ENCODE measurements at places on chromosomes 12 and 14.

- no peak for DNase-seq
Measured at GRCh38 chr12:79508622-79509021, 182.1 kb downstream of the PAWR start.

DNA sequence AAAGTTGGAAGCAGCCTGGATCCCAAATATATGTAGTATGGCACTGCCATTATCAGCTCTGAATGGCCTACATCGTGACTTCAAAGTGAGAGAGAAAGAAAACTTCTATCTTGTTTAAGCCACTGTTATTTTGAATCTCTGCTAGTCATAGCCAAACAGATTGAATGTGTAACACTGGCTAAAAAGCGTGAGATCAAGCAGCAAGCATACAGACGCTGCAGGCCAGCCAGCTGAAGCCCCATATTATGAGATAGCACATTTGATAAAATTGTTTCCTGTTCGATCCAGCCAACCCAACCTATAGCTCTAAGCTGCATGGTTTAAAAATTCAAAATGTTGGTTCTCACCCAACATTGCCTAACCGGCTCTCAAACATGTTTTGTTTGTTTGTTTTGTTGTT, 95.0 kb downstream of the DUSP6 start:
- DNase-seq: no peak

GRCh38 chr12:11712491-11712890, 63.0 kb downstream of the ETV6 start:
- DNase-seq: no peak

DNA sequence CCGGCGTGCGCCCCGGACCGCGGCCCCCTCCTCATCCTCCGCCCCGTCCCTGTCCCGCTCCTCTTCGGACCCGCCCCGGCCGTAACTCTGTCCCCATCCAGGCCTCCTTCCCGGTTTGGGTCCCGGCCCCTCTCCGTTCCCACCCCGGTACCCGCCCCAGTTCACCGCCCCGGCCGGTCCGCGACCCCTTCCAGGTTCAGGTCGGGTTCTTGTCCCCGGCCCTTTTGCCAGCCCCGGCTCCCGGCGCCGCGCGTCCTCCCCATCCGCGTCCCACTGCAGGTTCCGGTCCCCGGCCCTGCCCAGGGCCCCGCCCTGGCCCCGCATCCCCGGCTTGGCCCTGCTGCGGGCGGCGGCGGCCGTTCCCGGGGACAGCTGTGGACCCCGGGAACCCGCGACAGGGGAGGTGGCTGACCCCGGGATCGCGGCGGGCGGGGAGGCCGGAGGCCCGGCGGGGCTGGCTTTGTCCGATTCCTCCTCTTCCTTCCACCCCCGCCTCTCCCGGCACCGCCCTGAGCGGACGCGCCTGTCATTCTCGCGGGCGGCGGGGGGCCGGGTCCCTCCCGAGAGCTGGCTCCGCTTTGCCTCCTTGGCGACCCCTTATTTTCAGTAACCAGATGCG, 601 bp downstream of the KLC1 start:
- peak; percentile 32 for DNase-seq

DNA sequence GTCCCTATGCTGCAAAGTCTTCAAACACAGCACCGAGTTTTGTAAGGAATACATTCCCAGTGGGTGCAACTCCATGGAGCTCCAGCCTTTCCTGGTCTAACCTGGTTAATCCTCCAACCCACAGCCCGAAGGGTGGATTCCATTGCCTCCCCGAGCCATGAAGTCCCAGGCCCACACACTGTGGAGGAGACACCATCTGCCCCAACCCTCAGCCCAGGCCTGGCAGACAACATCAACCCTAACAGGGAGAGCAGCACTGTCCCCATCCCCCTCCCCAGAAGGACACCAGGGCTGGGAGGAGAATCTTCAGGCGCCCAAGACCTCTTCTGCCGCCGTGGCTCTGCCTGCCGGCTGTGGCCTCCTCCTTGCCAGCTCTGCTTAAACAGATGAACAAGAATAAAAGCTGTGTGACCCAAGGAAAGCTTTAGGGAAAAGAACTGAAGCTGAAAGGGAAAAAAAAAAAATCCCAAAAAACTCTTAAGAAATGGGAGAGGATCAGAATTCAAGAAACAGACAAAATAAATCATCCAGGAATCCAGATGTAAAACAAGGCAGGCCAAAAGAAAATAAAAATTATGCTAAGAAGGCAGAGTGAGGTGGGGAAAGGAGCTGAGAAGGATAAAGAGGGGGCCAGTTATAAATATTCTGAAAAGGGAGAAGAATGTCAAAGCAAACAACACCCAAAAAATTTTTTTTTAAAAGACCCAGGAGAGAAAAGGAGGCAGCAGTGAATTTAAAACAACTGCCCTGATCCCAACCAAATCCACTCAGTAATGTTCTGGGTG, 16.0 kb upstream of the ZFP36L1 start:
- no peak for DNase-seq

DNA sequence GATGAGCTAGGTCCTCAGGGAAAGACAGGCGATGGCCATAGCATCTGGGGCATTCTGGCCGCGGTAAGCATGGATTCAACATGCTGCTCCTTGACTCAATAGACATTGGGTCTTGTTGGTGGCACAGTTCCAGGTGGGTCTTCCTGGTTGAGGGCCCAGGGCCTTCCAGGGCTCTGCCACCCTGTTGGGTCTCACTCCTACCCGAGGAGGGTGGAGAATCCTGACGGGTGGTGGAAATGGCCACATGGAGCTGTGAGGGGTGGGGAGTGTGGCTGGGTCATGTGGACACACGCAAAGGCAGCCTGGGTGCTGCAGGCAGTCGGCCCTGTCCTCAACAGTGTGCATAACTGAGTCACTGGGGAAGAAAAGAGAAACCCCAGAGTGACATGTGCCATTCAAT, 148.1 kb downstream of the KIF26A start:
- DNase-seq: no peak

GRCh38 chr12:13119826-13120225, 16.4 kb upstream of the GSG1 start:
- DNase-seq: no peak

DNA sequence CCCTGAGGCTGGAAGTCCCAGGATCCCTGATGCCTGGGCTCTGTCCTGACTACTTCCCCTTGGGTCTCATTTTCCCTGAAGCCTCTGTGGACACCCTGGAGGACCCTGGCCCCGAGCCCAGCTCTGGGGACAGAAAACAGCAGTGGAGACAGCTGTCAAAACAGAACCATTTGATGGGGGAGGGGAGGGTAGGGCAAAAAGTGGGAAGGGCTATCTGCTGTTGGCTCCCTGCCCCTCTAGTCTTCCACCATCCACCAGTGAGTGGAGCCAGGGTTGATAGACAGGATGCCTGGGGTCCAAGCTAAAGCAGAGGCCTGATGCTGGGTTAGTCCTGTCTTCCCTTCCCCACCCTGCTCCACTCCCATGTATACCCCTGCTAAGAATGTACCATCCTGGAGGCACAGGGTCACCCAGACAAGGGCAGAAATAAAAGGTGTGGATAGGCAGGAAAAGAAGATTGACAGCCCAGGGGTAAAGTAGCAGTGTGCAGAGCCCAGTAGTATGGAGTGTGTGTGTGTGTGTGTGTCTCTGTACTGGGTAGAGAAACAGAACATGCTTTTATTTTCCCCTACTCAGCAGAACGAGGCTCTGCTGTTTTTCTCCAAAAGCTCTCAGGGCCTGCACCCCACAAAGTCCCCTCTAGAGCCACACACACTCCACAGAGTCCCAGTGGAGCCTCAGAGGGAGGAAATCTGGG, 9.8 kb downstream of the ZNF385A start:
- DNase-seq: no peak
